Peyer's patch (tissue), 4 donors: ENCODE measurements at places on chromosomes 3 and 15. TPM values are rescaled to one million over a fixed set of nuclear protein-coding genes. Genes with fewer than 3 reads are reported as not detected.

The CLRN1 gene
- not detected for total RNA-seq

The ARL8B gene
- total RNA-seq, result 40.6 TPM

The CADPS gene
- total RNA-seq, result 8.2 TPM

The EXD1 gene
- not detected for total RNA-seq

The DENND6A gene
- total RNA-seq, result 32.3 TPM

The GOLGA8T gene
- total RNA-seq, result not detected
